ENCODE measurements at places on chromosomes 16 and 17.
A peak's percentile ranks its signal among the peaks of the same experiment; 100 is the strongest.

GRCh38 chr16:27781981-27782880 lies 232.3 kb downstream of the KATNIP start:
- no peak for DNase-seq

- DNase-seq = no peak
Measured at GRCh38 chr17:48001197-48001596, 30.3 kb downstream of the CDK5RAP3 start.

DNA sequence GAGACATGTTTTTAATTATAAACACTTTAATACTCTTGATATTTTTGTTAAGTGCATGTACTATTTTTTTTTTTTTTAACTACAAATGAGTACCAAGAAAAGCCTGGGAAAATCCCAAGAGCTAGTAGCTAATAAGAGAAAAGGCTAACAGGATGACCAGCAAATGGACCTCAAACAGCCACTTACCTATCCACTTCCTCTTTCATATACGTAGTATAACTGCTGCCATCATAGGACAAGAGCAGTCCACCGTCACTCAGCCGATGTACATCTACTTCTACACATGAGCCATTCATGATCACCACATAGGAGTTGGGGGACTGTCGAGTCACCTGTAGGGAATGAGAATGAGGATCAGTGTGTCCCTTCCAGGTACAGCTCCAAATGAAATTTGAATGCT lies 128.0 kb upstream of the C17orf78 start:
- no peak for DNase-seq

DNA sequence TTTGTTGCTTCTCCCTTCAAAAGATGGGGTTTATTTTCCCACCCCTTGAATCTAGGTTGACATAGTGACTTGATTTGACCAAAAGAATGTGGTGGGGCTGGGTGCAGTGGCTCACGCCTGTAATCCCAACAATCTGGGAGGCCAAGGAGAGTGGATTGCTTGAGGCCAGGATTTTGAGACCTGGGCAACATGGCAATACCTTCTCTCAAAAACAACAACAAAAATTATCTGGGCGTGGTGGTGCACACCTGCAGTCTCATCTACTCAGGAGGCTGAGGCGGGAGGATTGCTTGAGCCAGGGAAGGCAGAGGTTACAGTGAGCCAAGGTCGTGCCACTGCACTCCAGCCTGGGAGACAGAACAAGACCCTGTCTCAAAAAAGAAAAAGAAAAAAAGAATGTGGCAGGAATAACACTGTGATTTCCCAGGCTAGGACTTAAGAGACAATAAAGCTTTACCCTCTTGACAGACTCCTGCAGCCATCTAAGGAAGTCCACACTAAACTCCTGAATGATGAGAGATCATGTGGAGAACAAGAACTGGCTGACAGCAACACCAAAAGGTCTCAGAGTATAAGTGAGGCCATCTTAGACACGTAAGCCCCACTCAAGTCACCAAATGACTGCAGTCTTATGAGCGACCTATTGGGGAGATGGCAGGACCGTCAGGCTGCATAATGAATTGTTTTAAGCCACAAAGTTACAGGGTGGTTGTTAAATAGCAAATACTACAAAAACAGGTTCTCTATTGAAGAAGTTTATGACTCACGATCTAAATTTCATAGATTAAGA lies 37.0 kb downstream of the FBXL20 start:
- no peak for DNase-seq

- no peak for DNase-seq
Measured at GRCh38 chr17:4972752-4973151, 5.1 kb upstream of the SPAG7 start.

DNA sequence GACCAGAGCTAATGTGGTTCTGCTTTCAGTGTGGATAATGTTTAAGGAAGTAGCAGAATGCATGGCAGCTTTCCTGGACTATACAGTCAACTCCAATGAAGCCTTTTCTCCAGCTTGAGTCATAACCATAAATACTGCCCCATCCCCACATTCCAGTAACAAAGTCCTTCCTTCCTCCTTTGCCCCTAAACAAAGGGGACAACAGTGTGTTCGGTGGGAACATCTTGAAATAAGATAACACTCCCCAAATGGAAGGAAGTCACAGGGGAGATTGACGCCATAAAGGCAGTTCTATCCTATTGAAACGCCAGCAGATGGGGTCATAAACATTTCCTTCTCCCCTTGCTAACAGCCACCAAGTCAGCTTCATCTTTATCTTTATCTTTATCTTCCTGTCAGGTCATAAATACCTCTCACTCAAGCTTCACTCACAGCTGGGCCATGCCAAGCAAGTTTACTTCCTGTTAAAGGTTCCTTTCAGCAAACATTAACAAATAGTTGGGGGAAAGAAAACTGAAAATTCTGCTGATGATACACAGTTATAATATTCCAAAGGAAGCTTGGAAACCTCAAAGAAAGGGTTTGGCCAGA lies 136.7 kb downstream of the SNX11 start:
- DNase-seq = no peak

DNA sequence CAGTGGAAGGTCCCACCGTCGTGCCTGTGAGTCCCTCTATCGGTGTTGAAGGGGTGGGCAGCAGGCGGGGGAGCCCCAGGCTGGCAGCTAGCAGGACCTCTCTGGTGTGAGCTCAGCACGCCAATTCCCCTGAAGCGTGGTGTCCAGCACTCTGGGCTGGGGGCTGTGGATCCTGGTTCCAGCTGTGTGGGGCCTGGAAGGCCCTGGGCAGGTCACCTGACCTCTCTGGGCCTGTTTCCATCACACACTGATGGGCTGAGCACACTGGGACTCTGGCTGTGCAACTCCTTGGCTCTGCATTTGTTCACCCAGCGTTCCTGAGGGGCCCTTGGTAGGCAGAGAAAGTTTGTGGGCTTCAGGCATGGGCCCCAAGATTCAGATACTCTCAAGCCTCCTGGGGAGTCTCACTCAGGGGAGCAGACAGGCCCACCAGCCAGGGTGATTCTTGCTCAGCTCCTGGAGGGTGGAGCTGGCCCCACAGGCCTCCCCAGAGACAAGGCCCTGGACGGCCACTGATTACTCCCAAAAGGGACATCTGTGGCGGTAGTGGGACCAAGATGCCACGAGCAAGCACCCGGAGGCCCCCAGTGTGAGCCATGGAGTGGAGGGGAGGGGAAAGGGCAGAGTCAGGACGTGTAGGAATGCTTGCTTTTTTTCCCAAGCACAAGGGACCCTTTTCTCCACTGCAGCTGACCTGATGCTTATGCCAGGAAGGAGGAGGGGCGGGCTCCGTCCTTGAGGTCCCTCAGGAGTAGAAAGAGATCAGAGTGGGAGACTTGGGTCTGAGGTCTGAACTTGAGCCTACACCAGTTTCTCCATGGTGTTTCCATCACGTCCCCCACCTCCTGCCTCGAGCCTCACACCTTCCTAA lies 8.5 kb downstream of the SCGB1C2 start:
- DNase-seq = no peak

GRCh38 chr16:24540602-24541210 lies 1.3 kb downstream of the RBBP6 start:
- DNase-seq = no peak

- DNase-seq = no peak
Measured at GRCh38 chr17:30961209-30962188, 9.3 kb upstream of the RNF135 start.

GRCh38 chr17:81890447-81891302 lies 711 bp downstream of the ALYREF start:
- no peak for DNase-seq

DNA sequence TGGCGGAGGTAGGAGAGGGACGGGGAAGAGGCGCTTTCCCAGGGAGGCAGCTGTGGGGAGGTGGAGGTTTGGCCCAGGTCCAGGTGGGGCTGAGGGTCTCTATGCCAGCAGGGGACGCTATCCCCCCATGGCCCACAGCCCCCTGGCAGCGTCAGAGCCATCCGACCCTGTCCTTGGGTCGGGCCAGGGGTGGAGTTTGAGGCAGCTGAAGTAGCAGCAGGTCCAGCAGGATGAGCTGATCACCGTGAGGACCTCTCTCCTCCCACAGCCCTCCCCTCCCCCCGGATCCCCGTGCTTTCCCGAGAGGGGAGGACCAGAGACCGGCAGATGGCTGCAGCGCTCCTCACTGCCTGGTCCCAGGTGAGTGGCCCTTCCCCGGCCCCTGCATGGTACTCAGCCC lies 3.2 kb downstream of the ZNF205 start:
- no peak for DNase-seq

- no peak for DNase-seq
Measured at GRCh38 chr17:34399725-34400124, 36.7 kb upstream of the CCL1 start.

- DNase-seq = no peak
Measured at GRCh38 chr17:49996121-49996494, 1.1 kb upstream of the DLX3 start.

DNA sequence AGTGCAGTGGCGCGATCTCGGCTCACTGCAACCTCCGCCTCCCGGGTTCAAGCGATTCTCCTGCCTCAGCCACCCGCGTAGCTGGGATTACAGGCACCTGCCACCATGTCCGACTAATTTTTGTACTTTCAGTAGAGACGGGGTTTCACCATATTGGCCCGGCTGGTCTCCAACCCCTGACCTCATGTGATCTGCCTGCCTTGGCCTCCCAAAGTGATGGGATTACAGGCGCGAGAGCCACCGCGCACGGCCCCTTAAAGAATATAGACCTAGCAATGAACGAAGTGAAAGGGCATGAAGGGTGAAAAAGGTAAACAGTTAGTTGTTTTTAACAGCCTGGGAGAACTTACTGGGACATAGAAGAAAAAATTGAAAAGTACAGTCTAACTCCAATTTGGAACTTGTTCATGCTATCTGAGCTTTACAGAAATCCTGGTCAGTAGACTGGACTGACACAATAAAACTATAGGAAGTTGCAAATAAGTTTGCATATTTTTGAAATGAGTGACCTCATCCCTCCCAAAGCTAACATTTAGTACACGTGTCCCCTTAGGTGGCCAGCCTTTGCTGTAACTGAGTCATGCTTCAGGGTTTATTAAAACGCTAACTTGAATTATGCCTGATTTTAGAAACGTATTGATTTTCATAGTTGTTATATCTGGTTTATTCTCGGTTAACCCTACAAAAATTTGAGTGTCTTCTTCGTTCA lies 1.8 kb downstream of the COG1 start:
- no peak for DNase-seq

GRCh38 chr17:29581583-29582253 lies 7.7 kb downstream of the GIT1 start:
- DNase-seq = peak; percentile 57

DNA sequence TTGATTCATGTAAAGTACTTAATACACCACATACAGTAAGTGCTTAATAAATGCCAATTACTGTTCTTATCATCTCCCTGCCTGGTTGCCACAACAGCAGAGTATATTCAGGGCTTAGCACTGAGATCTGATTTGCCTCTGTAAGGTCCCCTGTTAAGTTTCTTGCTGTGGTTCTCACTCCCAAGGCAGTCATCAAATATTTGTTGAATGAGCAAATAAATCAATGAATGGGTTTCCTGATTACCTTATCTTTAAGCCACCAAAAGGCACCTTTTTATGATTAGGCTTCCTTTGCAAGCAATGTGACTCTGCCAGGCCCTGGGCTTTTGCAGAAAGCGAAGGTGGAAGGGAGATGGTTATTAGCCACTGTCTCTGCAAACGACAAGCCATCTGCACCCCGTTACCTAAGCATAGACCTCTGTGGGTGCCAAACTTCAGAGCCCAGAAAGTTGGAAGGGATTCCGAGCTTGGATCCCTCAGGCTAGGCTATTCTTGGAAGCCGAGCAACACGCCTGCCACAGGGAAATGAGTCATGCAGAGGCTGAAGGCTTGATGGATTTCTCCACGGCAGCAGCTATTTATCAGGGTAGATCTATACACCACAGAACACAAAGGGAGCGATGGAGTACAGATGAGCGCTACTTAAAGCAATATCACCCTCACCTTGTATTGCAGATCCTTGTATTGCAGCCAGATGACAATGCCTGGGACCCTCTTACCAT lies 102.0 kb downstream of the GRIN2A start:
- DNase-seq = no peak

DNA sequence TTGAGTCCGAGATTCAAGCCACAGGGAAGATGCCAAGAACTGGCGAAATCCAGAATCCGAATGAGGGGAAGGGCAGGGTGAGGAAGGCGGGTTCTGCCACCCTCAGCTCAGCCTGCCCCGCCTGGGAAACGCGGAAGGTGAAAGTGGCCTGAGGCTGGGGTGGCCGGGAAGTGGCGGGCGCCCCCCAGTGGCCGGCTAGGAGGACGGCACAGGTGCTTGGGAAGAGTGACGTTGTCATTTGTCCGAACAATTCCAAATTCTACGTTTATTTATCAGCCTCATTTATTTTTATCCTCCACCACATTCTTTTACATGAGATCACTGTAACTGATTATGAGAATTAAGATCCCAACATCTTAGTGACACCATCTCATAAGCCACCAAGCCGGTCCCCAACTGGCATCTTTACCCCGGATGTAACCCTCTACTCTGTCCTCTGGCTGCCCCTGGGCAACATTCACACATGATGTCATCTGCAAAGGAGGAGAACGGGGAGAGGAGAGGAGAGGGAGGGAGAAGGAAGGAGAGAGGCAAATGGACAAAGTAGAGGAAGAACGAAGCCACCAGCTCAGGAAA lies 21.3 kb downstream of the SRCIN1 start:
- peak; percentile 65 for DNase-seq

DNA sequence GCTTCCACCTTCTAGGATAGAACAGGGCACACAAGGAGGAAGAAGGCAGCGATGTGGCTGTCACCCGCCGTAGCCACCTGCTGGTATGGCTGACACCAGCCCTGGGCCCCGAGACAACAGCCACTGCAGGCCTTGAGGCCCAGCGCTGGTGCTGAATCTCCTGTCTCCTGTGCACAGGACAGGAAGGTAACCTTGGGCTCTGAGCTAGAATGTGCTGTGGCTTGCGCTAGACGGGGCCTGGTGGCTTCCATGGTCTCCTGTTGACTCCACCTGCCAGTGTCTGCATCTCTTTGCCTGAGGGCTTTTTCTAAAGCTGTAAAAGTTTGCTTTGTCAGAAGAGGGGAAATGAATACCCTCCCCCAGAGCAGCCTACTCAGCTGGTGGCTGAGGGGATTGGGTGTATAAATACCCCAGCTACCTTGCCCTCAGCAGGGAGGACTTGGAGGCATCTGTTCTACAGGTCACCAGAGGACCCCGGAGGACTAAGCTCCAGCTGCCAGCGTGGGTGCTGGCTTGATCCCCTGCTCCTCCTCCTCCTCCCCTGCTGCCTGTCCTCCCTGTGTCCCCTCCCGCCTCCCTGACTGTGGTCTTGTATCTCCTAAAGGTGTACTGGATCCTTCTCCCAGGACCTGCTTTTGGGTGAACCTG lies 76.1 kb upstream of the SDK2 start:
- DNase-seq = no peak

- DNase-seq = no peak
Measured at GRCh38 chr16:72815348-72816318, 232.3 kb downstream of the ZFHX3 start.

DNA sequence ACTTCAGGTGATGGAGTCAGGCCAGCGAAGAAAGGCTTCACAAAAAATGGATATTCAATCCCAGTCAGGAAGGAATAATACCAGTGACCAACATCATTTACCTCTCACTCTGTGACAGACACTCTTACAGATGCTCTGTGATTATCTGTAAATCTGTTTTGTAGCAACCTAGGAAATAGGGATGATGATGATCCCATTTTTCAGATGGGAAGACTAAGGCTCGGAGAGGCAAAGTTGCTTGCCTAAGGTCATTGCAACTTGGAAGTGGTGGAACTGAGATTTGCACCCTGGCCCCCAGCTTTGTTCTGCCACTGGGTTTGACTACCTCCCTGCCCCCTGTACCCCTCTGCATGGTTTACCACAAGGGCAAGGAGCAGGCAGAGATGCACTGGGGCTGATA lies 14.1 kb upstream of the WSCD1 start:
- no peak for DNase-seq

Measured in NCI-H1436 (cell line).